Ovary (tissue), 10 donors: ENCODE measurements at places on chromosomes 4 and X. TPM values are rescaled to one million over a fixed set of nuclear protein-coding genes. Genes with fewer than 3 reads are reported as not detected.

Gene RNF128
- polyA plus RNA-seq, result 1.2 TPM

DNA sequence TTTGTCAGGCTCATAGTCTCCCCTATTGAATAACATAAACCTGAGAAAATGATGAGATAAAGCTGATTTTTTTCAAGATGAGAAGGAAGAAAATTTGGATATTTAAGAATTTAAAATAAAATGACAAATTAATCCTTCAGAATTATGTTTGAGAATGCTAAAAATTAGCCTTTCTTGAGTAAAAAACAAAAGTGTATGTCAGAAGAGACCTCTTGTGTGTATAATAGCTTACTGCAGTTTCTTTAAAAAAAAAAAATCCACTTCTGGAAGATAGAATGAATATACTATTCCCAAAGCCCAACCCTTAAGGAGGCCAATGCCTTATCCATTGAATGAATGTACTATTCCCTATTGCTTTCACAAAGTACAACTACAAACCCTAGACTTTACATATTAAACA is 281.8 kb downstream of the RAPGEF2 start:
- DNase-seq, result no peak

Gene MAGEA11
- polyA plus RNA-seq, result not detected

GRCh38 chr4:110193822-110194761 is 4.3 kb downstream of the ELOVL6 start:
- DNase-seq, result peak; percentile 23

Gene CCDC149
- polyA plus RNA-seq, result 9.6 TPM
